Activated CD4-positive, alpha-beta T cell treated with anti-CD3 and anti-CD28 coated beads, Interleukin-2, Interleukin-6, amounts not matched to agents 100 ng/mL and 50 ng/mL, durations not matched to agents 16 hours and 8 hours (primary cell): ENCODE measurements at places on chromosomes 4 and X.

- DNase-seq: peak; percentile 71
These were observed 8.6 kb upstream of the PDHA1 start for GRCh38 chrX:19334945-19335626.

DNA sequence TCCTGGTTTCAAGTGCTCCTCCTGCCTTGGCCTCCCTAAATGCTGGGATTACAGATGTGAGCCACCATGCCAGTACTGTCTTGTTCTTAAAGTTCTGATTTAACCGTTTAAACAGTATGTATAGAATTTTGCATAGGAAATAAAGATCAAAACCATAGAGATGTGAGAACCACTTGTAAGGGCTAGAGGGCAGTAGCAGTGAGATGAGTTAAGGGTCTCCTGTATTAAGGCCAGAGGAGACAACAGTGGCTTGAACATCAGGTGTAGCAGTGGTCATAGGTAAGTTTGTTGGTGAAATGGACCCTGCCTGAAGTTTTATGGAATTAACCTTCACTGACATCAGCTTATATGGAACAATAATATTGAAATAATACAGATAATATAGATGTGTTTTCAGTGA, 155.7 kb downstream of the SLC4A4 start:
- DNase-seq: no peak

- DNase-seq: no peak
These were observed 8.4 kb upstream of the NUP54 start for GRCh38 chr4:76156635-76157034.

GRCh38 chrX:44162964-44163475, 180.5 kb downstream of the EFHC2 start:
- DNase-seq: no peak

DNA sequence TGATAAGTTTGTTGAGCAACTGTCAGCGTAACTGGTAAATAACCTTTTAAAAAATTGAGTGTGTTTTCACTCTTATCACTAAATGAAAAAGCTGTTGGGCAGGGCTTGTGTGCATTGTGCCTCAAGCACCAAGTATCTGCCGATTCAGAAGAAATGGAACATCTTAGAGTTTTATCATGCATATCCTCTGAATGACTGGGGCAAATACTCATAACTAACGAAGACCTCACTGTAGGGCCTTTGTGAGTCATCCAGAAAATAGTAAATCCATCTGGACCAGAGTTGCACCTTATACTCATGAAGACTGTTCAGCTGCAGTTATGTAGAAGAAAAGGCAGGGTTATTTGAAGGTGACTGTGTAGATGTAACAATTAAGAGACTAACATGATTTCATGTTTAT, 222.1 kb downstream of the CAMK2D start:
- peak; percentile 81 for DNase-seq

DNA sequence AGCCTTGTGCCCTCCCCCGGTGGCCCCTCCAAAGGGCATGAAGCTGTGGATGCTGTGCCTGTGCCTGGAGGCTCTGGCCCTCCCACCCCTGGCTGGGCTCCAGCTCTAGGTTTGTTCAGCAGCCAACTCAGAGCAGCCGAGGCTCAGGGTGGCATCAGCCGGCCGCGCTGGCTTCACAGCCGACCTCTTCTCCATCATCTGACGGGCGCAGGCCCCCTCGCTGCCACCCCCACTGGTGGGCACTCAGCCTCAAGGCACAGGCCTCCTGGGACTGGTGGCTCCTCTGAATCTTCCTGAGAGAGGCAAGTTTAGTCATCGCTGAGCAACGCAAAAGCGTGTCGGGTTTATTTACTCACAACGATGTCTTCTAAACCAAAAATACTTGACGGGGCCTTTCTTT, 46.0 kb downstream of the PCGF3 start:
- no peak for DNase-seq

- DNase-seq: peak; percentile 54
These were observed 668.0 kb upstream of the LCORL start for GRCh38 chr4:18689308-18690115.

GRCh38 chr4:6742507-6742906, 26.5 kb downstream of the BLOC1S4 start:
- no peak for DNase-seq

- peak; percentile 85 for DNase-seq
These were observed 46.3 kb downstream of the ATP10D start for GRCh38 chr4:47531241-47531953.

DNA sequence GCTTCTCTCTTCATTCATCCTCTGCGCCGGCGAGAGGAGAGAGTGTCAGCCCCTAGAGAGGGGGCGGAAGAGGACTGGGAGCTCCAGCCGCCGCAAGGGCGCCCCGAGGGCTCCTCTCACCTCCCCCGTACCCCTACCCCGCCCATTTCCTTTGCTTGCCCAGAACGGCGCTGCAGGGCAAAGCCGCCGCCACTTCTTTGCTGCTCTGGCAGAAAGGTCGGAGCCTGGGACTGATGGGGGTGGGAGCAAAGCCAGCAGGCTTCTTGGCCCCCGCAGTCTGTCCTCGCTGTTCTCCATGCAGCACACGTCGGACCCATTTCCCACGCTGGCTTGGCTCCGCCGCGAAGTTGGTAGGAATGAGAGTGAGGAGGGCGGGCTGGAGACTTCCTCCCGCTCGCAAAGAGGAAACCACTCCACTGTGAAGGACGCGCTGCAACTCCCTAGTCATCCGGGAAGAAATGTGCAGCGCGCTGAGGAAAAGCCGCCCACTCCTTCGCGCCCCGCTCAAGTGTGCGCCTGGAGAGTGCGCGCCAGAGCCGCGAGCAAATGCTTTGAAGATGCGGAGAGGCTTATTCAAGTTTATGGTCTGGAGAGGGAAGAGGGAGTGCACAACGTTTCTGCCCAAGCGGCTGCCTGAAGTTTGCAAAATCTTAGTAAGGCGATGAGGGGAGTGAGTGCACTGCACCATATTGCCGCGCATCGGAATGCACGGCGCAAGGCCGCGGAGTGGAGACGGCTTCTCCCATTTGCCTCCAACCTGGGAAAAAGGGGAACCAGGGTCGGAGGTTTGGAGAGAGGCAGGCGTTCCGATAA, 2.8 kb upstream of the PCDH7 start:
- DNase-seq: peak; percentile 47

DNA sequence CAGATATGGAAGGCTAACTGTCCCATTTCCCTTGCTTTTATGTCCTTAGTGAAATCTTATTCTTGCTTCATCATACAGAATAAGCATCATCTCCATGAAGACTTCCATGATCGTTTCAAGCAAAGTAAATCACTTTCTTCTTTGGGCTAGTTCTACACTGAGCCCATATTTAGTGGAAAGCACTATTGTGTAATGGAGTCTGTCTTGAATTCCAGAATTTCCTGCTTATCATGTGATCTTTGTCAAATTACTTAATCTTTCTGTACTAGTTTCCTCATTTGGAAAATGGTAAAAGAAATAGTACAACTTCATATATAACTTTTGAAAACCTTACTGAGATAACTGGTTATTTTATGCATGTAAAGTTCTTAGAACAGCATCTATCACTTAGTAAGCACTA, 7.6 kb downstream of the ANAPC10 start:
- DNase-seq: no peak

- no peak for DNase-seq
These were observed 80.4 kb downstream of the PTTG2 start for GRCh38 chr4:38040619-38041018.

GRCh38 chrX:22247169-22247568, 25.5 kb upstream of the CBLL2 start:
- DNase-seq: no peak

GRCh38 chr4:168631241-168632162, 134.7 kb downstream of the PALLD start:
- DNase-seq: peak; percentile 8

DNA sequence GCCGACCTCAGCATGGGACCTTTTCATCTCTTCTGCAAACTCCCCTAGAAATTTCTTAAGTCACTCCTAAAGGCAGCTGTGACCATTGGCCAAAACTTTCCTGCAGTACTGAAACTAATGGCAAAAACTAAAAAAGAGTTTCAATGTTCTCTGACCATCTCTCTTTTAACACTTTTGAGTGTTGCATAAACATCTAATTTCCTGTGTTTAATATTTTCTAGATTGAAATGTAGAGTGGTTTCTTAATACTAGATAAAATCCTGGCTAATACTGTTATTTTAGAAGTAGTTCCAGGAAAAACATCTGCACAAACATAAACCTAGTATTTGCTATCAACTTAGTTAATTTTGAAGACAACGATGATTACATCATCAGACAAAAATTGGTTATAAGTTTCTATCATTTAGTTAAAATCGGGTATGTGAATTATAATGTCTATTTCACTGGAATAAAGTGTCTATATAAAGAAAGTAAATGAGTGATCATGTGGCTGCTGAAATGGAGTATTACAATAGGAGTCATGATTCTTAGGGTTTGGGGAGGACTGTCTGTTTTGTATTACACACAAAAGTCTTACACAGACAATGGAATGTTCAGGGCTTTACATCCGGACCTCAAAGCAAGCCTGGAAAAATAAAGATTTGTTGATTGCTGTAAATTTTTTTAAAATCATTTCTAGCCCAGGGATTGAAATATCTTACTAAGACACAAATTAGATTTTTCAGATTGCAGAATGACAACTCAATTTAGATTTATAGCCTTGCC, 1323.4 kb downstream of the C4orf33 start:
- no peak for DNase-seq

DNA sequence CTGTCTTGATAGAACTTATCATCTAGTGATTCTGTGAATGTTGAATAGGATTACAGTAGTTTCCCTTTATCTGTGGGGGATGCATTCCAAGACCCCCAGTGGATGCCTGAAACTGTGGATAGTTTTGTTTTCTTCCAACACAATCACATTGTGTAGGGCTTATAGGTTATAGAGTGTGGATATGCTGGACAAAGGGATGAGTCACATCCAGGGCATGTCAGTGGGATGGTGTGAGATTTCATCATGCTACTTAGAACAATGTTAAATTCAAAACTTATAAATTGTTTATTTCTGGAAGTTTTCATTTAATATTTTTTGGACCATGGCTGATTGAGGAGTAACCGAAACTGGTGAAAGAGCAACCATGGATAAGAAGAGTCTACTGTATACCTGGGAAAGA, 432.3 kb upstream of the ATOH1 start:
- no peak for DNase-seq

DNA sequence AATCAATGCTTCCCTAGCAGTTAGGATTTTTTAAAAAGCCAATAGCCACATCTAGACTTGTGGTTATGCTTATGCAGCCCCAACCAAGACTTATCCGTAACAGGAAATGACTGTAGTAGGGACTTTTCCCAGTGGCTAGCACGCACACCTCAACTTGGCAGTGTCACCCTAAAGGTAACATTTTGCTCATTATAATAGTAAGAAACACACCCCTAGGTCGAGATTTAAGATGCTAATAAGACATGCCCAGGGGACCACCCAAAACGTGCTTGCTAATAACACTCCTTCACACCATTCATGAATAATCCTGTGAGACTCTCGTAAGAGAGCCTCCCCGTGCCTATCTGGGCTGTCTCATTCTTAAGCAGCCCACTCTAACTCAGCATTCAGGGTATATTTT, 195.3 kb downstream of the CHIC1 start:
- peak; percentile 34 for DNase-seq

GRCh38 chr4:186701273-186701672, 22.4 kb downstream of the FAT1 start:
- DNase-seq: no peak

DNA sequence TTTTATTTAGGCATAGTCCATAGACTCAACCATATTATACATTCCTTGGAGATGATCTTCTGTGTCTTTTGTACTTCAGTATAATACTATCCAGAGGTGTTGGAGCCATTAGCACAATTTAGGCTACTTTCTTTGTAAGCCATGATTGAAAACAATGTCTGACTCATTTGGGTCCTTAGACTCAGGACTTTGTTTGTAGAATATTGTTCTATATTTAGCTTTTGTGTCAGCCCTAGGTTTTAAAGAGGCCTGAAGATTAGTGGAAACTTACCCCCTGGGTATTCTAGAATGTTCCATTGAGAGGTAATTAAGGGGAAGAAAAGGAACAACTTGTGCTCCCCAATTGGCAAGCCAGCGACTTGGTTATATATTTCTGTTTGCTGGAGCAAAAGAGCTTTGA, 145.2 kb upstream of the SCML1 start:
- no peak for DNase-seq

GRCh38 chr4:24858026-24858425, 54.8 kb downstream of the CCDC149 start:
- DNase-seq: no peak

- peak; percentile 52 for DNase-seq
These were observed 408.2 kb downstream of the SMARCA1 start for GRCh38 chrX:129115104-129115503.

DNA sequence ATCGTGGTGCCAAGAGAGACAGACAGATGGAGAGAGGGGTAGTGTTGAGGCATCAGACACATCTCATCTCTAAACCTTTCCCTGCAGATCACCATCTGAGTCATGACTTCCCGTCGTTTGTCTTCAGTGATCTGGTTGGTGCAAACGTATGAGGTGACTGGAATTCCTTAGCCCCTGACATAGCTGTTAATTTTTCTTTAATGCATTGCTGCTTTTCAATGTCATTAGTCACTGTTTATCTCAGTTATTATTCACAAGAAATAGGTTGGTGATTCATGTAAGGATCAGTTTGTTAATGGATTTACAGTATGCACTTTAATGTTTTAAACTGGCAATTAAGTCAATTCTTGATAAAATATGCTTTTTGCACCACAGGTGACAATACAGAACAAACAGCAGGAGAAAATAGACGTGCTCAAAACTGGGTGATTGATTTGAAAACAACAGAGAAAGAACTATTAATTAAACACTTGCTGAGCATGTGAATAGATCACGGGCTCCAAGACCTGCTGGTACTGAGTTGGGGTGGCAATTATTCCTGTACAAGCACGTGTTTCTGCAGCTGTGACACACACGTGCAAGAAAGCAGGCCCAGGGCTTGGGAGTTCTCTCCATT, 1.3 kb upstream of the TMEM154 start:
- peak; percentile 85 for DNase-seq

- DNase-seq: no peak
These were observed 263.5 kb upstream of the DKK2 start for GRCh38 chr4:107299646-107300045.

- DNase-seq: no peak
These were observed 4.8 kb upstream of the GYG2 start for GRCh38 chrX:2823795-2824386.

GRCh38 chr4:139880841-139881240, 215.2 kb downstream of the MGST2 start:
- DNase-seq: no peak

DNA sequence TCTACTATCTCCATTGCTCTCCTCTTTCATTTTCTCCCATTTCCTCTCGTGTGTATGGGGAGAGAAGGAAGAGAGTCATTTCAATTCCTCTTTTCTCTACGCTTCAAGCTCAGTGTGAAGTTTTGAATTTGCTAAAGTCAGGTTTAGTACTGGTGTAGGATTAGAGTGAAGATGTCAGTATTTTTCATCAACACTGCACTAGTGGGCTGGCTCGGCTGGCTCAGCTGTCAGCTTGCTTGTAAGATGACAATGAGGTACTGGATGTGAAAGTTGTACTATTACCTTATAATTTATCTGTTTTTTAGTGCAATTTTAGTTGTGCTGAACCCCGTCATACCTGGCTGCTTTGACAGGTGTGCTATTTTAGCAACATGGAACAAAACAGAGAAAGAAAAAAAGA, 2.1 kb upstream of the SH2D1A start:
- no peak for DNase-seq
